ENCODE measurements at places on chromosomes 1 and 21.

DNA sequence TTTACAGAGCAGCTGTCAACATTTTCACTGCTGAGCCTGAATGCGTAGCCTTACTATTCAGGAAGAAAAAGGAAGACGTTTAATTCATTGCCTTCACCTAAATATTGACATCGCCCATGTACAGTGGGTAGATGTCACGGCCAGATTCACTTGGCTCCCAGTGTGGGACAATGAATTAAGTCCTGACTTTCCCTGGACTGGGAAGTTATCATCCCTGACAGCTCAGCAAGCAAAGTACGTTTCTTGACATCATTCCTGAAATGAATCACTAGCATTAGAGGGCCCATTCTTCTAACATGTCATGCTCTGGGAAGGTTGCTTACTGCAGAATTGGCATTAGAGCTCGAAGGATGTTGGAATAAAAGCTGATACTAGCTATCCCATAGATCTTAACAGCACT lies 37.8 kb downstream of the LRRC53 start:
- DNase-seq: no peak

DNA sequence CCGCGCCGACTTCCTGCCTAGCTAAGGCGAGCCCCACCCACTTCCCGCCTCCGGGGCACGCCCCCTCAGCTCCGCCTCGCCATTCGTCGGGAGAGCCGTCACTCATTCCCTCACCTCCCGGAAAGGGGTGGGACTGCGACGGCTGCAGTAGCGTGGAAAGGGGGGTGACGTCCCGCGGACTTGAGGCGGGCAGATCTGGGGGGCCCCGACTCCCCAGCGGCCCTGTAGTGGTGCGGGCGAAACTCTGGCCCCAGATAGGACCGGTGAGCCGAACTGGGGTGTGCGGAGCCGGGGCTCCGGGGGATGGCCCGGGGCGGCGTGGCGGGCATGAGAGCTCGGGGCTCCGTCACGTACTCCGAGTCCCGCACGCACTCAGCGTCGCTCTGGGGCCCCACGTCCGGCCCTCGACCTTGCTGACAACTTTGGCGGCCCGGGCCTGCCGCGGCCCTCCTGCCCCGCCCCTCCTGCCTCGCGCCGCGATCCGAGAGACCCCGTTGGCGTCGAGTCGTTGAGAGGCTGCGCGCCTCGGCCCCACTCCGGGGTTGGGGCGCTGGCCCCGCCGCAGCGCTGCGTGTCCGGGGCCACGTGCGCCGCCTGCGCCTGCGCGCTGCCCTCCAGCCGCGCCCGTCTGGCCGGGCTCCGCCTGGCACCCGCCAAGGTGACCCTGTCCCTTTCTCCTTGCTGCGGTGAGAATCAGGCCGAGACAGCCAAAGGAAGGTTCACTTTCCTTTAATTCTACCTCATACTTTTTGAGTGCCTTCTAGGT lies 395 bp upstream of the ENO1 start:
- DNase-seq: peak; percentile 98

DNA sequence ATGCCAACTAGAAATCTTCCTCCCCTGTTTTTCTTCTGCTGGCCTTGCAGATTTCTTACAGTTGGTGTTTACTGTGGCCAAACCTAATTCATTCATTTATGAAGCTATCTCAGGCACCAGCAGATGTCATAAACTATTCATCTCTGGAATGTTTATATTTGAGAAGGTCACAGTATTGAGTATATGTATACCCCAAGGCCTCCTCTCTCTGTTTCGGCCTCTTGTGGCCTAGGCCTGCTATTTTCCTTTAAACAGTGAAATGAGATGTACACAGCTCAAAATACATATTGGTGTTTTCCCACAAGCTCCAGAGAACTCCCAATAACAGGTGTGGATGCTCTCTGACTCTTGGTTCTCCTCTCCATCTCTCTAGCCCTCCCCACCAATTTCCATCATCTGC lies 520.7 kb upstream of the CAMK1G start:
- no peak for DNase-seq

GRCh38 chr1:38779491-38779890 lies 80.1 kb downstream of the RRAGC start:
- DNase-seq: no peak

DNA sequence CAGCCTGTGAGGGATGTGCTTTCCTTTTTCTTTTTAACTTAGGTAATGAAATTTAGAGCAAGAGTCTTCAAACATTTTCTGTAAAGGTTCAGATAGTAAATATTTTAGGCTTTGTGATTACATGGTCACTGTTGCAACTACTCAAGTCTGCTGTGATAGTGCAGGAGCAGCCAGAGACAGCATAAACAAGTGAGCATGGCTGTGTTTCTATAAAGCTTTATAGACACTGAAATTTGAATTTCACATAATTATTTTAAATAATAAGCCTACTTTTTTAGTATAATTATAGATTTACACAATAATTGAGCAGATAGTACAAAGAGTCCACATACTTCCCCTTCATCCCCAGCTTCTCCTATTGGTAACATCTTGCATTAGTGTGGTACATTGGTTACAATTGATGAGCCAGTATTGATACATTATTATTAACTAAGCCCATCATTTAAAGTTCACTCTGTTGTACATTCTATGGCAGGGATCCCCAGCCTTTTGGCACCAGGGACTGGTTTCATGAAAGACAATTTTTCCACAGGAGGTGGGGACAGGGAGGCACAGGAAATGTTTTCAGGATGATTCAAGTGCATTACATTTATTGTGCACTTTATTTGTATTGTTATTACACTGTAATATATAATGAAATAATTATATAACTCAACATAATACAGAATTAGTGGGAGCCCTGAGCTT lies 3.0 kb downstream of the ATF6 start:
- DNase-seq: no peak

DNA sequence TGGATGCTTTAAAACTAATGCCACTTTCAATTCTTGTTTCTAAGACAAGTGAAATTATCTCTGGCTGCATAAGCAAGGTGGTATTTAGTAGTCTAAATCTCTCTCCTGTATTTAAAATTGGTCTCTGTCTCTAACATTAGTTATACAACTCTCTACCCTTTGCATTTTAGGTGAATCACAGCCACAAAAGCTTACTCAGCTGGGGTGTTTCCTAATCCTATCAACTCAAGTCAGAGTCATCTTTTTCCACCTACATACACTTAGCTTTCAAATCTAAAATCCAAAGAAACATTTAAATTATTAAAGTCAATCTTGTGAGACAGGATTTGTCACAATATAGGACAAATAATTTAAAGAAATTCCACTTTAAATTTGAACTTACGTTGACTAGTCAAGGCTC lies 255.1 kb upstream of the CXADR start:
- no peak for DNase-seq

GRCh38 chr1:20102875-20103274 lies 16.5 kb downstream of the PLA2G2D start:
- DNase-seq: no peak

- DNase-seq: no peak
Measured at GRCh38 chr21:14273736-14274538, 58.0 kb downstream of the RBM11 start.

DNA sequence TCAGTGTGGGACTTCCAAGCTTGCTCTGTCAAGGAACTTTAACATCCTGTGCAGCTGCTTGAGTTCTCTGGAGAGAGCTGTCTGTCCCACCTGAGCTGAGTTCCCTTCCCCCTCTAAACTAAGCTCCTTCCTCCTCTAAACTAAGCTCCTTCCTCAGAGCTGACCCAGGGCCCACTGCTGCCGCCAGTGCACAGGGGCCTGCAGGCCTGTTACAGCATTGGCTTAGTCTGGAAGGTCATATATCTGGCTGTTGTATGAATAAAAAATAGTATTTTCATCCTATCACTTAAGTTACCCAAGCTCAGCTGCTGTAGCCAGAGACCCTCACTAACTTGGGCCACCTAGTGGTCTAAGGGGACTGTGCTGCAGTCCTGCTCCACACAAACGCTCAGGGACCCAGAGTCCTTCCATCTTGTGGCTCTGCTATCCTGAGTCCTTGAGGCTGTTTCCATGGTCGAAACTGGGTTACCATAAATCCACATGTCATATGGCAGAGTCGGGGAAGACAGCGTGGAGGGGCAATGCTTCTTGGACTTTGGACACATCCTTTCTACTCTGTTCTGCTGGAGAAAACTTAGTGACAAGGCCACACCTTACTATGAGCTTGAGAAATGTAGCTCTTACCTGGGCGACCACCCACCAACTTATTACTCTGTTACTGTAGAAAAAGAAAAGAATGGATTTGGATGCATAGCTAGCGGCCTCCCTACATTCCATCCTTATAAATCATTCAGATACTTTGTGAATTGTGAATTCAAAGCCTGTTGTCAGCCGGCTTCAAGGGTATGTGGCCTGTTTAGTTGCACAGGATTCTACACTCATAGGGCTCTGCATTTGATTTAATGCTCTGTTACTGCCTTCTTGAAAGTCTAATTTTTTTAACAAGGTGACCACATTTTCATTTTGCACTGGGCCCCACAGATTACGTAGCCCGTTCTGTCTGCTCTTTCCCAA lies 71.4 kb upstream of the GCLM start:
- peak; percentile 51 for DNase-seq

- no peak for DNase-seq
Measured at GRCh38 chr21:42496839-42497202, 797 bp upstream of the RSPH1 start.

GRCh38 chr1:156747742-156748669 lies 3.5 kb downstream of the HDGF start:
- no peak for DNase-seq

DNA sequence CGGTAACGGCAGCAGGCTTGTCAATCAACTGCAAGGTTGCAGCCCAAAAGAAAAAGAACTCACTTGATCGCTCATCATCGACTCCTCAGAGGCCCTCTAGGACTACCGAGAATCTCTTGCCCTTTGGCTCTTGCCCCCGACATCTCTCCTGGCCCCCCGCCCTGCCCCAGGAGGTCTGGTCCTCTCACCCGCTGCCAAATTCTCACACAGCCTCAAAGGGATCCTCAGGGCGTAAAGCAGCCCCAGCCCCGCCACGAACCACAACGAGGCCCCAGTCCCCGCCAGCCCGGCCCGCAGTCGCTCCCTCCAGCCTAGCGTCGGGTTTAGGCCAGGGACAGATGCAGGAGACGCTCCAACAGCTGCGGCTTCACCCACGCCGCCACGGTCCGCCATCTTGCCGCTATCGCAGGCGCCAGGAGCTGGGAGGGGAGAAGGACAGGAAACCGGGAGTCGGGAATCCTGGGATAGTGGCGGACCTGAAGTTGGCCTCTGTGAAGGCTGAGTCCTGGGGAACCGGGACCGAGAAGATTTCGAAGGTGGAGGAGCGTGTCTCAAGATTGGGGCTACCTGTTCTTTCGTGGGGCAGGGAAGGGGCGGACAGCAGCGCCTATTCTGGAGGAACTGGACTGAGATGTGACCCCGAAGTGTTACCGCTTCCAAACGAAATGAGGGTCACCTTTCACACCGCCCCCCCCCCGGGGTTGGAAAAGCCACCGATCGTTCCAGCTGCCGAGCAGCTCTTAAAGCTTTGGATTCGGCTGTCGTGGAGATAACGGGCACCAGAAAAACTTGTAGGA lies at the start of gene ST7L:
ST7L (minus strand) TSS at position 421 of the 797 bp plus-strand sequence; CDS start at position 393, 28 bp downstream.
- DNase-seq: peak; percentile 78

DNA sequence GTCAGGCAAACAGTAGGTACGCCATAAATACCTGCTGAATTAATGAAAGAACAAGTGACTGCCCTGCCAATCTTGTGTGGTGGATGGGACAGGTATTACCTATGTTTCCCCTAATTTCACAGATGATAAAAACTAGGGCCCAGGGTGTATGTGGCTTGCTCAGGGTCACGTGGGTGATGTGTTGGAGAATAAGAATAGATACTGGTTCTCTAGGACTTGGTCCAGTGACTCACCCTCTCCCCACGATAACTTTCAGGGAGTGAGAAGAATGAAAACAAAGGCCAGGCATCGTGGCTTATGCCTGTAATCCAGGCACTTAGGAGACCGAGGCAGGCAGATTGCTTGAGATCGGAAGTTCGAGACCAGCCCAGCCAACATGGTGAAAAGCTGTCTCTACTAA lies 26.7 kb downstream of the SLC26A9 start:
- DNase-seq: peak; percentile 35

GRCh38 chr21:45901061-45901690 lies 80.4 kb upstream of the COL6A1 start:
- no peak for DNase-seq

- DNase-seq: no peak
Measured at GRCh38 chr1:236947794-236948193, 56.4 kb downstream of the MT1HL1 start.

- DNase-seq: no peak
Measured at GRCh38 chr1:74913978-74914377, 181.0 kb downstream of the TYW3 start.

DNA sequence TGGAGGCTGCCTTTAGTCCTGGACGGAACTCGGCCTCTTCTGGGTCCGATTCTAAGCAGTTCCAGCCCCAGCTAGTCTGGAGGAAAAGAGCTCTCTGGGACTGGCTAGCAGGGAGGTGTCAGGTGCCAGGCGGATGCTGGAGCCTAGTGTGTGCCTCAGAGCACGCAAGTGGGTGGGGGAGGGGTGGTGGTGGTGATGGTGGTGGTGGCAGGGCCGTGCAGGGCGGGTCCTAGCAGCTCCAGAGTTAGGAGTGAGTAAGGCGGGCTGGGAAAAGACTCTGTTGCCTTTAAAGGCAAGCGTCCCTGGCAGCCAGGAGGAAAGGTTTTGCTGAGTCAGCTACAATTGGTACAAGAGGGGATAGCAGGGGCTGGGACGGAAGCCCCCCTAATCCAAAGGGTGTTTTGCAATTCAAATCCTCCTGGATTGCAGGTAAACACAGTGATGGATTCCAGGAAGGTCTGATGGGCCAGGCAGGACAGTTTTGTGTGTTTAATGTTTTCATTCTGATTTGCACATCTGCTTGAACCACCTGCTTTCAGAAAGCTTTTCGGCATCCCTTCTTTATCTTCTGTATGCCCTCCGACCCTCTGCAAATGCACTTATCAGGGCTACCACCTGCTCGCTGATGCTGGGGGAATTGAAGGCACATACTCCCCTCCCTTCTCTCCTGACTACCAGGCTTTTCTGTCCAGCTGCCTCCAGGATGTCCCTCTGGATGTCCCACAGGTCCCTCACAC lies 4.1 kb upstream of the SLC2A1 start:
- DNase-seq: peak; percentile 80

GRCh38 chr21:14572204-14572780 lies 26.2 kb upstream of the SAMSN1 start:
- DNase-seq: no peak

GRCh38 chr21:42193721-42194120 lies 25.2 kb upstream of the ABCG1 start:
- DNase-seq: no peak

DNA sequence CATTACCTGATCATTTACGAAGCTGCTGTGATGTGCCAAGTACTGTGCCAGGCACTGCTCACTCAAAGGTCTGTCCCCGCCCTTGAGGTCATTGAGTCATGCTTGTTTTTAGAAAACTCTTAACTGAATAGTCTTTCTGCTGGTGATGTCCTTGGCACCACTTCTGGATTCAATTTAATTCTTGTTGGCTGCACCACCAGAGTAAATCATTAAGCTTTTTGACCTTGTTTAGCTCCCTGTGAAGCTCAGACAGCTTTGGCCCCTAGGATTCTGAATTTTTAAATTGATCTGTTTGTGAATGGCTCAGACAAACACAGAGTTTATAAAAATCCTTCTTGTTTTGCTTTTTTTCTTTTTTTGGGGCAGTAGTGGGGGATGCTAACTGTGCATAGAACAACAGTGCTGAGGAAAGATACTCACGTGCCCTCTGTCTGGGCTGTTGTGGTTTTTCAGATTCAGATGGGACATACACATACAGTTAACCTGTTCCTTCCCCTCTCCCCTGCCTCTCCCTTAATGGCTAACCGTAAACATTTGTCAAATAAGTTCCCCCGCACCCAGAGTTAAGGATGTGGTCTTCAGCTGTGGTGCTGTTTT lies 67.6 kb downstream of the MTR start:
- DNase-seq: no peak

All from fibroblast of skin of scalp (primary cell).